NCI-H226 (cell line): ENCODE measurements at places on chromosomes 3 and 15.

DNA sequence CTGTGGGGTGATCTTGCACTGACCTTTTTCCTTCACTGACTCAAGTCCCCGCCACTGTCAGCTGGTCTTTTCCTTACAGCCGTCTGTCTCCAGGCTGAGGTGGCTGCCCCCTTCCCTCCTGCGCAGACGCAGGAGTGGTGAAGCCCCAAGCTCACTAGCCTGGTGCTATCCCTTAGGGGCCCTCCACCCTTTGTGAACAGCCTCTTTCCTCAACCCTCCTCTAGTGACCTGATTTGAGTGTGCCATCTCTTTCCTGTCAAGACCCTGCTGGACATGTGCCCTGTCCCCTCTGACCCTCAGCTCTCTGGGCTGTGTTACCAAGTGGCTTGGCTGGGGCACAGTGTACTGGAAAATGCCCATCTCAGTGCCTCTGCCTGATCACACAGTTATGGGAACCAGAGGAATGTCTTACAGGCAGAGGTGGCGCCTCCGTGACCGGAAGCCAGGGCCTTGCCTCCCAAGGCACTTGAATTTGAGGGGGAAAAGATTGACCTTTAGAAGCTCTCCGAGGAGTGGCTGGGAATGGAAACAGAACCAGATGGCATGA, 8.7 kb downstream of the KBTBD13 start:
- no peak for DNase-seq

GRCh38 chr15:98476559-98476958, 171.8 kb upstream of the IGF1R start:
- no peak for DNase-seq

DNA sequence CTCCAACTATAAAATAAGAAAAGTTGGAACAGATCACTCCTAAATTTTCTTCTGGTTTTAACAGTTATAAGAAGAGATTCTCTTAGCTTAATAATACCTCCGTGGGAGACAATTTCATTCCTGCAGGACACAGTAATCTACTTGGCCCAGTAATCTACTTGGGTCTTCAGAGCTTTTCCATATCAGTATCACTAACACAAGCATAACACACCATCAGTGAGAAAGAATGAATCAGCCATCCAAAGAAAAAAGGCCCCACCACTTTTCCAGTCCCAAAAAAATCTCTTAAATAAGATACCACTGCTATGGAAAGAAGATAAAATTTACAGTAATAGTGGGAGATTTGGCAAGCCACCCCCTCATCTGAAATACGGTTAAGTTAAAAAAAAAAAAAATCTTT, 20.2 kb downstream of the SIN3A start:
- DNase-seq, result peak; percentile 14

DNA sequence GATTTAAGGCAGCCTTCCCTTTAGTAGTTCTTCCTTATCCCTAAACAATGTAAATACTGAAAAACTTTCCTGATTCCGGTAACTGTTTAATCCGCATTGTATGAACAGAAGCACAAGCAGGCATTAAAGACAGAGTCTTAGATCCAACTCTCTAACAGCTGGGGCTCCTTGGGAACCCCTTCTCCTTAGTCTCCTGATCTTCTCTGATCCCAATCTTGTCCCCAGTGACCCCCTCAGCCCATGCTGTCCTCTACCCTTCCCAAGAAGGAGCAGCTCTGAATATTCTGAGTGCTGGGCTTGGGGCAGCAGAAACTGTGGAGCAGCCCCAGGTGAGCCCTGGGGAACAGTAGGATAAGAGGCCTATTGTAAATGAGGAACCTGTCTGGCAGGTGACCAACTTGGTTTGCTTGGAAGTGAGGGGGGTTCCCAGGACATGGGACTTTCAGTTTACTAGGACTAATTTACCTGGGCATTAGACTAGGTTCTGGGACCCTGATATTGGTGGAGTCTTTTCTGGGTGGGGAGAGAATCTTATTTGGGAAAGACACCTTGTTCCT, 13.0 kb upstream of the SLC30A4 start:
- no peak for DNase-seq

DNA sequence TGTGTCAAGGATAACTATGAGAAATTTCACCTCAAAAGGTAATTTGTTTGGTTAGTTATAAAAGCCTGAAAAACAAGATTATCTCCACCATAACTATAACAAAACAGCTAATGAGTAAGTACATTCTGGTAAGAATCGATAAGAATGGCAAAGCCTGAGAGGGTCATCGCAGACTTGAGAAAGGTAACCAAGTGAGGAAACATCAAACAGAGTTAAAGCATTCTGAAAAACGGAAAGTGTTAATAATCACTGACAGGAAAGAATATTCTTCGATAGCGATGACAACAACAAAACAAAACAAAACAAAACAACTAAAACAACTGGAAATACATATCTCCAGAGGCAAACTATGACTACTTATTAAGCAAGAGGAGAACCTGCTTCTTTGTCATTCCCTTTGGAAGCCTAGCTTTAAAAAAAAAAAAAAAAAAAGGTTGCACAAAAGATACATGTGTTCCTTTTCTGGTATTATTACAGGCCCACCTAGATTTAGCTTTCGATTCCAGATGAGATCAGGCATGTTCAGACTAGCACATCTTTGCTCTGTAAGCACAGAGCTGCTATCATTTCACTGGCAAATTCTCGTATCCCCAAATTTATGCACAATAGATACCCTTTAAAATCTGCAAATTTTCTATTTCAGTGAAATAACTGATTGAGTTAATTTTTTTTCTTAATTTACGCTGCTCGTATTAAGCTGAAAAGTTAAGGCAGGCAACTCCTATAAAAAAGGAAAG, 155.6 kb downstream of the TIGIT start:
- DNase-seq, result no peak

DNA sequence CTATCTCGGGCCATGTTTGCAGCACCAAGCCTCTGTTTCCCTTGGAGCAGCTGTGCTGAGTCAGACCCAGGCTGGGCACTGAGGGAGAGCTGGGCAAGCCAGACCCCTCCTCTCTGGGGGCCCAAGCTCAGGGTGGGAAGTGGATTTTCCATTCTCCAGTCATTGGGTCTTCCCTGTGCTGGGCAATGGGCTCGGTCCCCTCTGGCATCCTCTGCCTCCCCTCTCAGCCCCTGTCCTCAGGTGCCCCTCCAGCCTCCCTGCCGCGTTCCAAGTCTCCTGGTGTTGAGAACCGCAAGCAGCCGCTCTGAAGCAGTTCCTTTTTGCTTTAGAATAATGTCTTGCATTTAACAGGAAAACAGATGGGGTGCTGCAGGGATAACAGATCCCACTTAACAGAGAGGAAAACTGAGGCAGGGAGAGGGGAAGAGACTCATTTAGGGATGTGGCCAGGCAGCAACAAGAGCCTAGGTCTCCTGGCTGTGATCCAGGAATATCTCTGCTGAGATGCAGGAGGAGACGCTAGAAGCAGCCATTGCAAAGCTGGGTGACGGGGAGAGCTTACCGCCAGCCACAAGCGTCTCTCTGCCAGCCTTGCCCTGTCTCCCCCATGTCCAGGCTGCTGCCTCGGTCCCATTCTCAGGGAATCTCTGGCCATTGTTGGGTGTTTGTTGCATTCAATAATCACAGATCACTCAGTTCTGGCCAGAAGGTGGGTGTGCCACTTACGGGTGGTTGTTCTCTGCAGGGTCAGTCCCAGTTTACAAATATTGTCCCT, 1.2 kb downstream of the RHO start:
- DNase-seq, result no peak

GRCh38 chr15:56794553-56795329, 61.4 kb upstream of the ZNF280D start:
- DNase-seq, result peak; percentile 29

DNA sequence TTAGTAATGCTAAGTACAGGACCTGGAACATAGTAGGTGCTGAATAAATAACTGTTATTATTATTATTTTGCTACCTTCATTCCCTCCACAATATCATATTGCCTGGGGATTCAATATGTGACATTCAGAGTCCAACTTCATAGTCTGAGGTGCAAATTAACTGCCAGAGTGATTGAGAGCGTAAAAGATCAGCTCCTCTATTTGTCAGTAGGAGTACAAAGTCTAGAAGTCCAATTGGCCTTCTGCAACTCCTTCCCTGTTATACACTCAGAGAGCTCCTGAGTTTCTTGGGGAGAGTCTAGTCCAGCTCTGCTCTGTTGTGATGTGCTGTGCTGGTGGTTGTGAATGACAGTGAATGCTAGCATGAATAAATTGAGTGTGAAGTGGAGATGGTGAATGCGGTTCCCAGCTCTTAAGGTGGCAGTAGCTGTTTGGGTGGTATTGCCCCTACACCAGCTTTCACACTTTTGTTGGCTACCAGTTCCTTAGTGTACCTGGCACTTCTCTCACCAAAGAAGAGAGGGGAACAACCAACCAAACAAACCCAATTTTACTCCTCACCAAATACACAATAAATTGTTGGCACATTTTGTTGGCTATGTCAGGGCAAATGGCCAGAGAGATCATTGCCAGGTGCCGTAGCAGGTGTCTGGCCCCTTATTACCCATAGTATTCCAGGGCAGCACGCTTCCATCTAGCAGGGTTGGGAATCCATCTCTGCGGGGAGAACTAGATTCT, 270.1 kb upstream of the TBL1XR1 start:
- no peak for DNase-seq

DNA sequence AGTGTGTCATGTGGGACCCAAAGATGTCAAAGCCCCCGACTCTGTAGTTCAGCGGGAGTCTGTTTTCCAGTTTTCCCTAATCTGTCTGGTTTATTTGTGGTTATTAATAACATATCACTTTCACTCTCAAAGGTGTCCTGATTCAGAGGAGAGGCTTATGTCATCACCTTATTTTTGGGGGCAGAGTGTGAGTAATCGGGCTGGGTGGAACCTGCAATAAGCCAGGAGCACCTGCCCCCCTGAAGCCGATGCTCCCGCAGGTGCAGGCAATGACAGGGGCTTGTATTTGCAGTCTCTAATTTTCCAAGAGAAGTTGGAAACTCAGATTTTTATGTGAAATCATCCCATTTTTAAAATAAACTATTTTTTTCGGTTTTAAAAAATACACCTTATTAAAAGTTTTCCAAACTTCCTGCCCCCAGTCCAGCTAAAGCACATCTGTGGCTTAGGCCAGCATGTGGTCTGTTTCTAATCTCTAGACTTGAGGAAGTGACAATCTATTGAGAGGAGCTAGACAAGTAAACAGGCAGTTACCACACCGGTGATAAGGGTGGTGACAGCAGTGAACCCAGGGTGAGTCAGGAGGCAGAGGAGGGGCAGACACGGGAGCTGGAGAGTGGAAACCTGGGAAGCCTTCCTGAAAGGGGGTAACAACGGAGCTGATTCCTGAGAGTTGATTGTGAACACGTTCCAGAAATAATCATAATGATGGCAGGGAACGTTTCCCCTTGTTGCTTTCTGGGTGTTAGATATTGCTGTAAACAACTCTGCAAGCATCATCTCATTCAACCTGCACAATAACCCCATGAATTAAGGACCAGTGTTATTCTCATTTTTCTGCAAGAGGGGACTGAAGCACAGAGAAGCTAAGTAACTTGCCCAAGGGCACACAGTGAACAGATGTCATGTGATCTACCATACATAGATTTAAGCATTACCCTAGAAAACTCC, 37.2 kb downstream of the BHLHE40 start:
- DNase-seq, result peak; percentile 73

DNA sequence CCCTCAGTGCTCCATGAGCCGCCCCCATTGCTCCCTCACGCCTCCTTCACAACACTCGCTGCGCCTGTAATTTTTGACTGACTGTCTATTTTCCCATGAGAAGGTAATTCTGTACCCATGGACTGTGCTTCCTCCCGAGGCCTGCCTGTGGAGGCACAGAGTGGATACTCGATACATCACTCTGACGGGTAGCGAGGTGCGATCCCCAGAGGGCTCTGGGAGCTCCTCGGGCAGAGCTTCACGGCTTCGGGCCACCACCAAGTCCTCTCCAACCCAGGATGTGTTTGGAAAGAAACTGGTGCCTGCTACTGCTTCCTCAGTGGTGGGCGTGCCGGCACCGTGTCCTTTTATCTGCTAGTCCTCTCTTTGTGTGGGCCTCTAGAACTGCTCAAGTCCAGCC, 108.6 kb upstream of the DLG1 start:
- DNase-seq, result no peak

GRCh38 chr3:71114610-71115009, 468.9 kb downstream of the FOXP1 start:
- DNase-seq, result no peak

DNA sequence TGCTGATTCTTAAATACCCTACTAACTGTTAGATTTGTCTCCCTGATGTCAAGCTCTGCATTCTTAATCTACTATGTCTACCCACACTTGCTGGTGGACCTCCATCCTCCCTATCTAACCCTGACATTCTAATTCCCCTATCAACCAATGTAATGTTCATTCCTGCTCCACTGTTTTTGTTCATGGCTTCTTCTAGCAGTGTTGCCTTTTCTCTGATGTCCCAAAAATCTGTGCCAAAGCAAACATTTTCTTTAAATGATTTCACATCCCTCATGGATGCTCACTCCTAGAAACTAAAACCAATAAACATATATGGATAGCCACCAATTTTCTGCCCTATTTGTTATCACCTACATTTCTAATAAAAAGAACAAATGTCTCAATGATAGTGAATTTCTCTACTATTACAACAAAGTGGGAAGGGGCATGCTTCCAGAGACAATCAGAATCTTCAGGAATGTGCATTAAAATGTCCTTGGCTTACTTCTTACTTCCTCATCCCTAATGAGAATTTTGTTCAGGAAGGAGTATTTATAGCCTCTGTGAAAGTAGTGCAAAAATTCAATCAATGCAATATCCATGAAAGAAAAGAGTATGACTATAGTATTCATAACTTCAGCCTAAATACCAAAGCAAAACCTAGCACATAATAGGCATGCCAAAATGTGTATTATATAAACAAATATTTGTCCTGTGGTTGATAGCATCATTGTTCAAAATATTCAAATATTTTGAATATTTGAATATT, 273.3 kb downstream of the ZNF385D start:
- no peak for DNase-seq

DNA sequence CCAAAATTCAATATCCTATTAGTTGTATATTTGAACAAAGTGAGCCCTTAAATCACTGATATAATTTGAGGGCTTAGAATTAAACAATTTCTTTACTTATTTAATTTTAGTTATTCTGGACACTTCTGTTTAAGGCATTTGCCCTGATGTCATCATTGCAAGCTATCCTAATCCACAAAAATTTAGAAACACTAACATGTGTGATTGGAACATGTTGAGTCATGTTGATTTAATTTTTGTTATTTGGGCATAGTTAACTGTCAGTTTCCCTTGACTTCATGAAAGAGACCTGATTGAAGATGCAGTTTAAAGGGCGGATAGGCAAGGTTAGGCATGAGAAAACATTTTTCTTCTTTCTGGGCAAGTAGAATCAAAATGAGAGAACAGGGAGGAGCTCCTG, 682.6 kb downstream of the ROBO1 start:
- DNase-seq, result no peak

DNA sequence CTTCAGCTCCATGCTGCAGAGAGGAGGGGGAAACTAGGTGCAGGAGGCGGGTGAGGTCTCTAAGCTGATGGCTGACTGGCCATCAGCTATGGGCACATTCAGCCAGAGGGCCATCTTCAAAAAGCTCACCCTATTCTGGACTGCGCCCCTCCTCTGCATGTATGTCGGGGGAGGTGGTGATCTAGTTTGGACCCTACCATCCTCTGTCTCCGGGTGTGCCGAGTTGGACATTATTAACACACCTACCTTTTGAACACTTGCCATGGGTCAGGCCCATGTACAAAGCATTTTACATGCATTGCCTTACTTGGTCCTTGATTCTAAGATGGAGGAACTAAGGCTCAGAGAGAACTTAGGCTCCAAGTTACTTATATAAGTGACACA, 1.4 kb downstream of the NISCH start:
- no peak for DNase-seq
